ENCODE measurements at places on chromosomes 12 and 14.

DNA sequence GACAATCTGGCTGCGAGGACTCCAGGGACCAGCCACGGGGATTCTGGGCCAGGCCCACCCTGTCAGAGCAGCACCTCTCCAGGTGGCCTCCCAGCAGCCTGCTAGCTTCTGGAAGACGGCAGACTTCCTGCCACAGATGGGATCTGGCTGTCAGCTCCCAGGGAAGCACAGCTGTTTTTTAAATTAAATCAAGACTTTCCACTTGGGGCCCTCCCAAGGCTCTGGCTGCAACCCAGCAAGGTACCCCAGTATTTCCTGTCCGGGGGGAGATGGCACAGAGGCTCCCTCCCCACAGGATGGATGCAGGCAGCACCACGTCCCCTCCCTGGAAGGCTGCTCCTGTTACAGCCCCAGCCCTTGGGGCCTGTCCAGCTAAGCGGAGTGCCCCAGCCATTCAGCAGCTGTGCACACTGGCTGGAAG is 56.9 kb downstream of the ACTN1 start:
- no peak for DNase-seq

- DNase-seq = no peak
Measured at GRCh38 chr12:132491138-132491663, 1.2 kb downstream of the FBRSL1 start.

- no peak for DNase-seq
Measured at GRCh38 chr14:54169254-54169924, 212.8 kb upstream of the BMP4 start.

GRCh38 chr12:25307818-25308217 is 57.1 kb upstream of the KRAS start:
- DNase-seq = no peak

GRCh38 chr12:84079626-84080025 is 833.0 kb downstream of the SLC6A15 start:
- DNase-seq = no peak

GRCh38 chr12:119668324-119668841 is 450 bp downstream of the PRKAB1 start:
- DNase-seq = no peak

GRCh38 chr12:31267966-31268365 is 58.0 kb downstream of the SINHCAF start:
- no peak for DNase-seq

DNA sequence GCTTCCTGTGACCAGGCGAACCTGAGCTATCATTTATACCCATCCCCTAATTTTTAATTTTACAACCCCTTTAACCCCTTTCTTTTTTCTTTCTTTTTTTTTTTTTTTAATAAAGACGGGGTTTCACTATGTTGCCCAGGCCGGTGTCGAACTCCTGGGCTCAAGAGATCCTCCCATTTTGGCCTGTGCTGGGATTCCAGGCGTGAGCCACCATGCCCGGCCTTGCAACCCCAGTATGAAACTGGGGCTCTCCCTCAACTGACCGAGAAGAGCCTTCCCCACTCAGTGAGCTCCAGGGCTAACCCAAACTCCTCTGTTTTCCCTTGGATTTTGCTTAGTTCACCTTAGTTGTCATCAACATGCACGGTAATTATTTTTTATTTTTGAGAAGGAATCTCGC is 992 bp downstream of the CPSF2 start:
- no peak for DNase-seq

DNA sequence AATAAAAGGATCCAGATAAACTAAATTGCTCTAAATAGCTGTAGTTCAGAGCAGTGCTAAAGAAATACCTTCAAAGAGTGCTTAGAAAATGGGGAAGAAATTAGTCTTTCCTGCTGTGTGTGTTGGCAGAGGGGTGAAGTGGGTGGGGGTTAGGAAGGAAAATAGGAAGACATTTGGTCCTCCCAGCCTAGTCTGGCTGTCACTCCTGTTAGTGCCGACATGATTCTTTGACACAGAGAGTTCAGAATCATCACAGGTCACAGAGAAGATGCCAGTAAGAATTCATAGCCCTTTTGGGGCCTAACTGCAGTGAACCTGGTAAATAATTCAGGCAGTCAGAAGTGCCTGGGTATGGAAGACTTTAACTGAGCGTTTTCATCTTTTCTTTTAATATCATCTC is 74.8 kb downstream of the FLRT2 start:
- DNase-seq = no peak

- DNase-seq = no peak
Measured at GRCh38 chr14:31075144-31075543, 49.0 kb upstream of the STRN3 start.

DNA sequence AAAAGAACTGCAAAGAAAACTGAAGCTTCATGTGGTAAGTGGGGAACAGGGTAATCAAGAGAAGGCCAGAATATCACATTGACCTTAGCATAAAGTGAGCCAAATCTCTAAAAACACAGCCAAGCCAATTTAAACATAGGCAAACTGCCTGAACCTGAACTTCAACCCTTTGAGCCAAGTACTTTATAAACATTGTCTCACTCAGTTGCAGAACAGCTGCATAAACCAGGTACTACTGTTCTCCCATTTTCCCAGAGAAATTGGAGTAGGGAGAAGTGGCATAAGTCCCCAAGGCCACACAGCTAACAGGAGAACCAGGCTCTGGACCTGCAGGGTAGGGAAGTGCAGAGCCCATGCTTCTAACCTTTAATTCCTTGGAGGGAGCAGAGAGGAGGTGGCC is 30.4 kb upstream of the FKBP4 start:
- DNase-seq = no peak

DNA sequence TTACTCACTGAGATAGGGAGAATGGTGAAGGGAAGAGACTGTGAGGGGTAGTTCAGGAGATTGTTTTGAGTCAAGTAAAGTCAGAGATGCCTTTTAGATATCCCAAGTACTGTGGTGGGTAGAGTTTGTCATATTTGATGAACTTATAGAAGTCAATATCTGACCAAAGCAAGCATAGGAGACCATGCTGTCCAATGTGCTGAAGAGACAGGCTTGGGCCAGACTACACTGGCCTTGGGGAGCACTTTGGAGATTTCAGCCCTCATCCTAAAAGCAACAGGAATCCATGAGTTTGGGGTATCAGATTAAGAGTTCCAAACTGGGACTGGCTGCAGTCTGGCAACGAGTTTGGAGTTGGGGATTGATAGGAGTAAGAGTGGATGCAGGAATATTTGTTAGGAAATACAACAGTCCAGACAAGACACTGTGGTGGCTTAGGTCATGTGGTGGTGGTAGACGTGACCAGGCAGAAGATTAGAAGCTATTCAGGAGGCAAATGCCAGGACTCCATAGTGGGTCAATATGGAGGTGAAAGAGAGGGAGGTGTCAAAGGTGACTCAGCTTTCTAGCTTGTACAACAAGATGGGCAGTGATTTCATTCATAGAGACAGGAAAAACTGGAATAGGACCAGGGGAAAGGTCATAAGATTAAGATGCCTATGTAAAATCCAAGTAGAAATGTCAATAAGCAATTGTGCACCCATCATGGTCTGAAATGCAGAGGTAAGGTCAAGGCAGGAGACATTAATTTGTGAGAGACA is 81.9 kb downstream of the FAR2 start:
- DNase-seq = no peak

DNA sequence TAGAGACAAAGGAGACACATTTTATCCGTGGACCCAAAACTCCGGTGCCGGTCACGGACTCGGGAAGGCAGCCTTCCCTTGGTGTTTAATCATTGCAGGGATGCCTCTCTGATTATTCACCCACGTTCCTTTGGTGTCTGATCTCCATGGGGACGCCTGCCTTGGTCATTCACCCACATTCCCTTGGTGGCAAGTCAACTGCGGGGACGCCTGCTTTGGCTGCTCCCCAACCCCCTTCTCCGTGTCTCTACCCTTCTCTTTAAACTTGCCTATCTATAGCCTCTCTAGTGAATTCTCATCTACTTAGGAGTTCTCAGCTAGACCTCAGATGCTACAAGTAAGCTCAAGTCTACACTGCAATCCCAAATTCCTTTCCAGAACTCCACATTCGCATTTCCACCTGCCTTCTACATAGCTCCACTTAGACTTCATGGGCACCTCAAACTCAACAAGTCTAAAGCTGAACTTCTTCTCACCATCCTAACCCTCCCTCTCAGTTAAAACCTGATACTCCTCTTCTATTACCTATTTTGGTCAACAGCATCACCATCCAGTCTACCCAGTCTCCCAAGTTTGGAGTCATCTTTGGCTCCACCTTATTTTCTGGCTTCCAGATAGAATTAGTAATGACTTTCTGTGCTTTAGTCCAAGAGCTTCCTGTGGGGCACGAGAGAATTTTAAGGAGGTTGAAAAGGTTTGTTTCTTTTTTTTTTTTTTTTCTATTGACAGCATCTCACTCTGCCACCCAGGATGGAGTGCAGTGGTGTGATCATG is 14.4 kb downstream of the SPTLC2 start:
- no peak for DNase-seq

- DNase-seq = no peak
Measured at GRCh38 chr12:59699421-59700152, 103.8 kb downstream of the SLC16A7 start.

GRCh38 chr14:63487724-63488123 is 55.5 kb downstream of the PPP2R5E start:
- DNase-seq = no peak

- DNase-seq = no peak
Measured at GRCh38 chr14:105118646-105119407, 49.7 kb downstream of the JAG2 start.

GRCh38 chr14:33738491-33738890 is 212.4 kb downstream of the EGLN3 start:
- no peak for DNase-seq

- no peak for DNase-seq
Measured at GRCh38 chr12:47864646-47865235, 40.1 kb downstream of the VDR start.

GRCh38 chr14:41699486-41699885 is 92.8 kb downstream of the LRFN5 start:
- no peak for DNase-seq

- peak; percentile 82 for DNase-seq
Measured at GRCh38 chr12:53221203-53222080, 10.6 kb downstream of the RARG start.

DNA sequence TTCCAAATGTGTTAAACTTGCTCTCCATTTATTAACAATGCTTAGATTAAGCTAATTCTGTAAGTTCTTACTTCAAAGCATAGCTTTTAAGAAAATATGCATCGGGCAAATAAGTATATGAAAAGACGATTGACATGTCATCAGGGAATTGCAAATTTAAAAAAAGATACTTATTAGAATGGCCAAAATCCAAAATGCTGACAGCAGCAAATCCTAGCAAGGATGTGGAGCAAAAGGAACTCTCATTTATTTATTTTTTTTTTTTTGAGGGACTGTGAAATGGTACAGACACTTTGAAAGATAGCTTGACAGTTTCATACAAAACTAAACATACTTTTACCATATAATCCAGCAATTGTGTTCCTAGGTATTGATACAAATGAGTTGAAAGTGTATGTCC is 779.5 kb upstream of the MDGA2 start:
- DNase-seq = no peak

DNA sequence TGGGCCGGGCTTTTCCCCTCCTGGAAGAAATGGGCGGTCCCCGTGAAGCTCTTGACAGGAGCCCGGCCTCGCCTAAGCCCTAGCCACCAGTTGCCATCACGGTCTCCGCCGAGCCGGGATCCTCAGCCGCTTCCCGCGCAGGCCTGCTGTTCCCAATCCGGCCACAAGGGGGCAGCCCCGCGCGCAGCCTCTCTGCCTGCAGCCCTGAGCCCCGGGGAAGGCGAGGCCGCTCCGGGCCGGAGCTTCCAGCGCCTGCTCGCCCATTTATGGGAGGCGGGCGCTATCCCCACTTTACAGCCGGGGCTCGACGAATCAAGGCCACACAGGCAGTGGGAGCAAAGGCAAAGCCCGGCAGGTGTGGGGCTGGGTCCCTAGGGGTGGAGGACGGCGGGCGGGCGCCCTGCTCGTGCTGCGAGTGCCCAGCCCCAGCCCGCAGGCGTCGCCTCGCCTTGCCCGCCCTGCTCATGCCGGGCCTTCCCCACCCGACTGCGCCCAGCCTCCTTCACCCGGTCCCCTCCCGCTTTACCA is 61.5 kb downstream of the LGMN start:
- DNase-seq = peak; percentile 90

DNA sequence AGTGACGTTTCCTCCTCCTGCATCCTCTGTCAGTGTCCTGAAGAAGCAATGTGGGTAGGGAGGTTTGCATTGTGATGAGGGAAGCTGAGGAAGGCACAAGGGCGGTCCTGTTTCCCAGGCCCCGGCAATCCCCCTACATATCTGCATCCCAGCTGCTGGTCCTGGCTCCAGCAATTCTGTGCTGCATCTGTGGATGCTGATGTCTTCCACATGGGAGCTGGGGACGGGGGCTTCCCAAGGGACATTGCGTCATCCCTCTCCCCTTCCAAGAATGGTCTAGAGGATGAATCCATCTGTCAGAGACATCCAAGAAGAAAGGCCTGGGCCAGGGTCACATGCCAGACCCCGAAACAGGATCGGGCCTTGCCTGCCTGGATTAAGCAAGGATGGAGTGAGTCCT is 52.1 kb downstream of the TSPAN11 start:
- DNase-seq = peak; percentile 57

Data from Right ventricle myocardium superior (tissue), 1 donor.